ENCODE measurements at places on chromosomes 6 and 20. TPM values are rescaled to one million over a fixed set of nuclear protein-coding genes. Genes with fewer than 3 reads are reported as not detected.

DNA sequence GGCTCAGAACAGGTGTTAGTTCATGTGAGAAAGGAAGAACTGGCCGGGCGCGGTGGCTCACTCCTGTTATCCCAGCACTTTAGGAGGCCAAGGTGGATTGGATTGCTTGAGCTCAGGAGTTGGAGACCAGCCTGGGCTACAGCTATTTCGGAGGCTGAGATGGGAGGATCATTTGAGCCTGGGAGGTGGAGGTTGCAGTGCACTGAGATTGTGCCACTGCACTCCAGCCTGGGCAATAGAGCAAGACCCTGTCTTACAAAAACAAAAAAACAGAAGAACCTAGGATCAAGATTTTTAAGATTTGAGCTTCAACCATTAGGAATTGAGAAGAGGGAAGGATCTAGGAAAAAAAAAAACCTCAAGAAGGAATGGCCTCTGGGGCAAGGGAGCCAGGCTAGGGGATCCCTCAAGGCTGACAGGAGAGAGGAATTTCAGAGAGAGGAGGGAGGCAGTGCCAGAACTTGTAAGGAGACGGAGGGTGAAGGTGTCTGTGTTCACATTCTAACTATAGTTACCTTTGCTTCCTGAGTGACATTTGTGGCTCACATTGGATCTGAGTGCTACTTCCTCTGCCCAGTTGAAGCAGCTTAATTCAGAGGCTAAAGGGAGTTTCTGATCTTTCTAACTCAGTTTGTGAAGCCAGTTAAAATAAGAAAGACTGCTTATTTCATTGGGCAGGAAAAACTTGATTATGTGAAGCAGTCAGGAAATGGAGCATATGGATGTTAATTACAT is 26.1 kb downstream of the CHMP4B start:
- DNase-seq = no peak

The BPIFB2 gene
- total RNA-seq = not detected

The PPP1R3D gene
- total RNA-seq = 17.9 TPM

DNA sequence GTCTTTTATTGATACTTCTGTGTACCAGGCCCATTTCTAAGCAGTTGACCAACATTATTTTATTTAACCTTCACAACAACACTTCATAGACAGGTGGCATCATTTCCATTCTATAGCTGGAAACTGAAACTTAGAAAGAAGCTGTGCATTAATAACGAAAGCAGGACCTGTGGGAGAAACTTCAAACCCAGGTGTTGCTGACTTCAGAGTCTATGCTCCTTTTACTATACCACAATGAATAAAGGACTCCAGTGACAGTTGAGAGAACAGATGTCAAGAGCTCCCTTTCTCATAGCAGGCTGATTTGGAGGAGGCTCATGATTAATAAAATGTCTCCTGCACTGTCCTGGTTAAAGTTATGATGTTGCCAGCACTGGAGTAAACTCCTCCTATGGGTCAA is 56.6 kb upstream of the POU3F2 start:
- DNase-seq = no peak

The CSE1L gene
- 226 TPM for total RNA-seq

The RAB44 gene
- total RNA-seq = not detected

DNA sequence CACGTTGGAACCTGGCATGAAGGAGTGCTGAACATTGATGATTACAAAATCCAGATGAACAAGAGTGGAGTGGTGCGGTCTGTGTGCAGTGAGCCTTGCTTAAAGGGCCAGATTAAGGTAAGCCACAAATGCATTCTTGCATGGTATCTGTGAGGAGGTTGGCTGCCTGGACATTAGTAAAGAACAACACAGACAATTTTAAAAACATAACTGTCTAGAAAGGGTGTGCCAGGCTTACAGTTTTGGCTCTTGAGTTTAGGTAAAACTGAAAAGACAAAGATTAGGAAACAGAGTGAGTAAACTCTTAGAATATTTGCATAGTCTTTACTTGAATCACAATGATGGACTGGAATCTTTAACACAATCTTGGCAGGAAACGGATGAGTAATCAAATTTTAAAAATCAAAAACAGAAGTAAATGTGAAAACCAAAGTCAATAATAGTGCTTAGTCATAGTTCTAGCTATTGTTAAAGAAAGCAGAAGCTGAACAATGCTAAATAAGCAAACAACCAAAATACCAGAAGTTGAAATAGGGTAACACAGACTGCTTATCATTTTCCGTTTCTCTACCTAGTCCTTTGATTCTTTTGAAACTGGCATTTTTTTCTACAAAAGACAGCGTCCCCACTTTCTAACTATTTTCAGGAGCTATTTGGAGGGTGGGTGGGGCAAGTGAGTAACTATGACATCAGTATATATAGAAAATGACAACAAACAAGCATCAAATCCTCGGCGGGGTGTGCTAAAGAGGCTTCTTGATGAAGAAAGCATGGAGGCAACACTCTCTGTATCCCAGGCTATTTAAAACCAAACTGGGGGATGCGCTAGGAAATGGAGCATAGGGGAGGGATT is 185.8 kb upstream of the RAB32 start:
- DNase-seq = no peak

- DNase-seq = no peak
These were observed 8.4 kb upstream of the EPB41L1 start for GRCh38 chr20:36145877-36146707.

DNA sequence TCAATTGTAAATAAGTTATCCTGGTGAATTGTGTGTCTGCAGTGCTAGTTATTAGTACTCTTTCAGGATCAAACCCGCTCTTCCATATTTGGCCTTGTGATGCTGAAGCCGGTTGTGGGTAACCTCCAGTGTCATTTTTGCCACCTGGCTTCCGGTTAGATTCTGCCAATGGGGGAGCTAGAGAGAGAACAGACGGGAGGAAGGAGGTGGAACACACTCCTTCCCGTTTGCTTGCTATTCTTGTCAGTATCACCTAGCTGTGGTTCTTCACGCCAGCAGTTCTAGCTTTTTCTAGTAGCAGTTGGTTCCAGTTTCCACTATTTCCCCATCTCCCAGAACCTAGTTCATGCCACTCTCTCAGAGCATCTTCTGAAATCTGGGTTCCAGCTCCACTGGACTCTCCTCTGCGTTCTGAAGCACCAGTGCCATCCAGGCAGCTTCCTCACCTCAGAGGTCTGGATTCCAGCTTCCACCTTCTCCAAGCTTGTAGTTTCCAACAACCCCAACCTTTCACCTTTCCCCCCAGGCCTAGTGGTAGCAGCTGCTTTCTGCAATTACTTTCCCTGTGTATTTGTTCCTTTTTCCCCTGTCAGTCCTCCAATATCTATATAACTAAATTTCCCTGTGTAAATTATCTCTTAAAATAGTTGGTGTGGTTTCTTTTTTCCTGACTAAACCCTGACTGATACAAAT is 46.9 kb upstream of the LOC128125822 start:
- no peak for DNase-seq

GRCh38 chr20:15205028-15205427 is 867.6 kb upstream of the FLRT3 start:
- no peak for DNase-seq

- no peak for DNase-seq
These were observed 652.3 kb upstream of the FLRT3 start for GRCh38 chr20:14989535-14990290.

The CPNE5 gene
- not detected for total RNA-seq

DNA sequence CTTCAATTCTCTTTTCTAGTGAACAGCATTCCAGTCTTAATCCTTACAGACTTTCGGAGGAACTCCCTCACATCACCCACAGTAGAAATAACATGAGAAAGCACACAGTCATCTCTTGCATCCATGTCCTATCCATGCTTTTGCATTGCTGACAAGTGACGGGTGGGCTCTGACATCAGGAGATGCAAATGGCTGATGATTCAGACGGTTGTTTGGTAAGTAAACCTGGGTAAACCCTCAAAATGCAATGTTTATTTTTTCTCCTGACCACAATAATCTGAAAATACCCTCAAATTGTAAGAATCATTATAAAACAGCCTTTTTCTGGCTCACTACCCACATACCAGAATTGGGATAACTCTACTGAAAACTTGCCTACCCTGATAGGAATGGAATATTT is 792.0 kb downstream of the MAFB start:
- DNase-seq = no peak

DNA sequence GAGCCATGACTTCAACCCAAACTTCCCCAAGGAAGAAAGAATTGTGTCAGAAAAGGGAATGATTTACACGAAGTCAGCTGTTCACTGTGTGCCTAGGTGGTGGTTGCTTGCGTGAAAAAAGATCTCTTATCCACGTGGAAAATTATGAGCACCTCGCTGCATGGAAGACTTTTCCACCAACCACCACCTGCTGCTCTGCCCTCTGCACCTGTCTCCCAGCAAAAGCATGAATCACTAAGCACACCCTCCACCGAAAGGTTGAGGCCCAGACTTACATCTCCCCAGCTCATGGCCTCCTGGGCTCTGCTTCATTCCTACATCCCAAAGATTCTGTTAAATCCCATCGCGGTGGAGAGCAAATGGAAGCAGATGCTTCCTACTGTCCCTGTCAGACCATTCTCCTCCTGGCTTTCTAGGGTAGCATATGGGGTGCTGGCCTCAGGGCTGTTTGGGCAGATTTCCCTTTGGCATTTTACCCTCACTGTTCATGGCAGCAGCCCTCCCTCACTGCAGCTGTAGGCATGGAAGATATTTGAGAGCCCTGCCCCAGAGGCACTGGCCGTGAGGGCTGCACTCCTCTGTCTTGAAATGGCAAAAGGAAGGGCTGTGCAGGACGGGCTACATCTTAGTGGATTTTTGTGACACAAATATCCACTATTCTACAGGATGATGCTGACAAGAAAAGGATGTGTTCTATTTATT is 37.6 kb upstream of the CST5 start:
- no peak for DNase-seq

The AIF1 gene
- not detected for total RNA-seq

GRCh38 chr20:46317685-46318177 is 9.4 kb upstream of the CDH22 start:
- no peak for DNase-seq

DNA sequence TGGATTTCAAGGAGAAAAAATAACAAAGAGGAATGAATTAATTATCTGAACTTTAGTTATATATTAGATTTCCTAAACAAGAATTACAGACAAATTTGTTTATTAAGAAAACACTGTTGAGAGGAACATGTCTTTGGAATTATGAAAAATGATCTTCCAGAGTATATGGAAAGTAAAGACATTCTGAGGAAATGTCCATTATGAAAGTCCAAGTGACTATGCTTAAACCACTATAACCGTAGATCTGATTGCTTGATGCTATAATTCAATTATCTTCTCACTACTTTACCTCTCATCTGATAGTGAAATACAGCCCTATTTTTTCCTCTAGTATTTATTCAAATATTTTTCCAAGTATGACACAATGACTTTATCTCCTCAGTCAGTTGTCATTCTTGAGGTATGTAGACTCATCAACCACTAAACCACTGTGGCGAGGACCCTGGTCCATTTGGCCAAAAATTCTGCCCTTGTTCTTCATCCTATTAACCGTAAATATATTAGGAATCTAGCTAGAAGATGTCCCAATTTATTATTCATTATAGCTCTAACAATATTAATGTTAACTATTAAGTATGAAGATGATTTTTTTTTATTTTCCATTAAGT is 37.3 kb upstream of the AHI1 start:
- no peak for DNase-seq

DNA sequence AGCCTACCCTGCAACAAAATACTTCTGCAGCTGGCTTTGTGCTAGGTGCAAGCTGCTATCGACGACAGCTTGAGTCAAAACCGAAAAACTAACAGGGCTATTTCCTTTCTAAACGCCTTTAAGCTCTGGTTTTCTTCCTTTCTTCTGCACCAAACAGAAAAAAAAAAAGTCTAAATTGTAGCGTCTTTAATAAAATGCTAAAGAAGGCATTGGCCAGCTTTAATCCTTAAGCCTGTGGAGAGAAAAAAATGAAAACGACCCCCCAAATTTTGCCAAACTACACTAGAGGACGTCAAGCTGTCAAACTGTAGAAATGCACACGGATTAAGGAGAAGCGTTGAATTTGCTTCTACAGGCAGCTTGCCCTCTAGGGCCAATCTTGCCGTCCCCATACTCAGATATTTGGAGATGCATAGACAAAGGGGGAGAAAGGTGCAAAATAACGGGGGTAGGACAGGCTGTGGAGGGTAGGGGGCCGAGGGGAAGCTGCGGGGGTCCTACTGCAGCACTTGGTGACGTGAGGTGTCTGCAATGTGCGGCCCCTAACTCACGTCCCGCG is 1.4 kb upstream of the NRN1 start:
- no peak for DNase-seq

DNA sequence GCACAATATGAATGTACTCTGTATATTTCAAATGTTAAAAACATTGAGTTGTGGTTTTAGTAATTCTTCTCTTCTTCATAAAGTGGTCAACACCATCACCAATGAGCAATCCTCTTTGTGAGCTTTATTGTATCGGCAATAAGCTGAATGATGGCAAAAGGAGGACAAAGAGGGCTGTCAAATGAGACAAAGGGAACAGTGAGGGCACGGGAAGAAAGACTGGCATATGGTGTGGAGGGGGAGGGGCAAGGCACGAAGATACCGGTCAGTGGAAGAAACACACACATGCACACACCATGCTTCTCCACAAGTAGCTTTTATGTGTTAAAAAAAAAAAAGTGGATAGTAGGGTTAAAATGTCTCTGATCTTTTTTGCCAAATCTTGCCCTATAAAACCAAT is 506.8 kb upstream of the CITED2 start:
- no peak for DNase-seq

GRCh38 chr6:10259671-10260070 is 155.2 kb downstream of the TFAP2A start:
- no peak for DNase-seq

DNA sequence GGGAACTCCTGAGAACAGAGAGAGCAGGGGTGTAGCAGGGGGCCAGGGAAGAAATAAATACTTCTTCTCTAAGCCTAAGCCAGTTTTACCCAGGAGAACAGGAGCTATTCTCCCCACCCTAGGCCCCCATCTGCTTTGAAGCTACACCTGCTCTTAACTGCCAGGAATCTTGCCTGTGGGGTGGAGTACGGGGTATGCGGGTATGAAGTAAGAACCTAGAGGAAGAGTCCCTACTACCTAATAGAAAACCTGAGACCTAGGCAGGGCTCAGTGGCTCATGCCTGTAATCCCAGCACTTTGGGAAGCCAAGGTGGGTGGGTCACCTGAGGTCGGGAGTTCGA is 1.5 kb downstream of the SLC29A1 start:
- no peak for DNase-seq

DNA sequence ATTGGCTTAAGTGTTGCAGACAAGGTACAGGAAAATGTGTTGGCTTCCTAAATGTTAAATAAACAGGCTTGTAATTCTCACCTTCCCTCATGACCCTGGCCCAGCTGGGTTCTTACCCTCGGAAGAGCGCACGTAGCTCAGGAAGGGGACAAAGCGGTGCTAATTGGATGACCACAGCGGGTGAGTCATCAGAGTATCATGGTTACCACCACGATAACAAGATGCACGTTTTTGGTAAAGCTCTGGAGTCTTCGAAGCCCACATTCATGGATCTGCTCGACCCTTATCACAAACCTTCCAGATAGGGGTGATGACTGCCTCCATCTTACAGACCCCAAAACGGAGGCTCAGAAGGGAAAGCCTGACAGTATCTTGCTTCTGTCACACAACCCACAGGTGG is 32.8 kb downstream of the APCDD1L start:
- no peak for DNase-seq

GRCh38 chr6:45488889-45489288 is 111.2 kb upstream of the SUPT3H start:
- DNase-seq = no peak

- DNase-seq = no peak
These were observed 187.1 kb downstream of the MYLK4 start for GRCh38 chr6:2563635-2564034.

The BMP6 gene
- total RNA-seq = 0.17 TPM

The PLN gene
- not detected for total RNA-seq

The SLCO4A1 gene
- total RNA-seq = 51.9 TPM

The GRM1 gene
- not detected for total RNA-seq
